HS-5 (cell line): ENCODE measurements at places on chromosomes 13 and 19.
A peak's percentile ranks its signal among the peaks of the same experiment; 100 is the strongest.

- no peak for DNase-seq
These were observed 5.6 kb upstream of the CD33 start for GRCh38 chr19:51219307-51219706.

DNA sequence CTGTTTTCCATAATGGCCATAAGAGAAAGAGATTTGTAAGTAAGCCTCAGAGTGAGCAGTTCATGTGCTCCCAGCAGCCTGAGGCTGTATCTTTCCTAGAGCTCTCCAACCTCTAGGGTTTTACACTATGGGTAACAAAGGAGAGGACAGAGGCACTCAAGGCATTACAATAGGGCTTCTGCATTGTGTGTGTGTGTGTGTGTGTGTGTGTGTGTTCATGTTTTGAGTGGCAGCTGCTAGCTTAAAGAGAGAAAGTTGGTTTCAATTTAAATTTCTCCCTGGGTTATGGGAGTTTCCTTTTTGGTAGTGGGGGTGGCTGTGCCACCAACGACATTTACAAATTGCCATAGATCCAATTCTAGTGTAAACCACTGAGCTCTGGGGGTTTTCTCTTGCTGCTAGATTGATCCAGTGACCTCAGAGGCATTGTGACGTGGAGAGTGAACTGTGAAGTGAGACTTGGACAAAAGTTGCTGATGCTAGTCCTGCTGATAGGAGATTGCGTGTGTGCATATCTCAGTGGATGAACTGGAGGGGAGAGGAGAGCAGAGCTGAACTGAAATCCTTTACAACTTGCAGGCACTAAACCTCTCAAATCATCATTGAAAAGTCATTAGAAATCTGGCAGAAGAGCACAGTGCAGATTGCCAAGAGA, 67.2 kb upstream of the OLFM4 start:
- DNase-seq: no peak

- DNase-seq: no peak
These were observed 60.5 kb downstream of the CELF5 start for GRCh38 chr19:3284759-3285646.

GRCh38 chr19:40822161-40822560, 23.2 kb downstream of the EGLN2 start:
- DNase-seq: no peak

GRCh38 chr13:21338156-21338555, 120.9 kb downstream of the ZDHHC20 start:
- no peak for DNase-seq

- peak; percentile 82 for DNase-seq
These were observed 2.2 kb upstream of the SLC17A7 start for GRCh38 chr19:49443366-49444099.

GRCh38 chr13:38657191-38657590, 29.7 kb upstream of the FREM2 start:
- peak; percentile 16 for DNase-seq

GRCh38 chr19:42226886-42227285, 6.8 kb downstream of the ZNF526 start:
- DNase-seq: no peak

DNA sequence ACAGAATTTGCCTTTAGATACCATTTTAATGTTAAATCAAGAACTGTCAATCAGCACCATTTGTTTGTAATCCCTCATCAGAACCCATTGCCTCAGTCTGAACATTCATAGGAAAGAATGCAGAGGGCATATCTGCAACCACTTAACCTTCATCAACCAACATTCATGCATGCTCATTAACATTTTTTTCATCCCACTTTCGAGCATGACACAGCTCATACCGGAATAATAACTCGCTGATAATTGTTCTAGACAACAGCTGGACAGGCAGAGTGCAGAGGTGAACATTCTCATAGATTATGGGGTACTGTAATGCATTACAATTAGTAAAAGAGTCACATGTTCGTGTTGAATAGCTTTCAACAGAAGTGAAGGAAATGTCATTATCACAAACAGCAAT, 216.8 kb downstream of the DIAPH3 start:
- peak; percentile 2 for DNase-seq

DNA sequence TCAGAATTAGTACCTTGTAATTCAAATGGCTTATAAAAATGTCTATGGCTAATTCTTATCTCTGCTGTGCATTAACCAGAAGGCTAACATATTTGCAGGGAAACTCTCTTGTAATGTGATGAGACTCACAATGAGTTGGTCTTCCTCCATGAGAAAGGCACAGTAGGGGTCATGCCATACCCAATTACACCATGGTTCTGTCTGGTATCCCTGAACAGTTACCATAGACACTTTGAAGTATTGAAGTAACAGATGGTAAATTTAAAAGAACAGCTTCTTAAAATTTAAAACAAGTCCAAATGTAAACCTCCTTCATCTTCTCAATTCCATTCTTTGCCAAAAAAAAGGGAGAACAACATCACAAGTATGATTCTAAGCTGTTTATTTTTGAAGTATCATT, 22.6 kb upstream of the SLAIN1 start:
- DNase-seq: no peak

DNA sequence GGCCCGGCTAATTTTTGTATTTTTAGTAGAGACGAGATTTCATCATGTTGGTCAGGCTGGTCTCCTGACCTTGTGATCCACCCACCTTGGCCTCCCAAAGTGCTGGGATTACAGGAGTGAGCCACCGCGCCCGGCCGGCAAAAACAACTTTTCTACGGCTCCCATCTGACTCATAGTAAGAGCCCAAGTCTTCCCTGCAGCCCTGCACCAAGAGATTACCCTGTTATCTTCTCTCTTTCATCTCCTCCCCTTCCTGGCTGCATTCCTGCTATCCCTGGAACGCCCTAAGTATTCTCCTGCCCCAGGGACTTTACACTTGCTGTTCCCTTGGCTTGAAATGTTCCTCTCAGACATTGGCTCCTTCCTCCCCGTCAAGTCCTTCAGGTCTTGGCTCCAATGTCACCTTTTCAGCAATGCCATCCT, 6.6 kb downstream of the AP2S1 start:
- no peak for DNase-seq

- DNase-seq: no peak
These were observed 3.4 kb upstream of the WIZ start for GRCh38 chr19:15453091-15453578.

- DNase-seq: no peak
These were observed 6.7 kb downstream of the CXCL17 start for GRCh38 chr19:42436006-42436405.

- DNase-seq: no peak
These were observed 365.3 kb downstream of the DCT start for GRCh38 chr13:94114166-94114565.

- peak; percentile 15 for DNase-seq
These were observed 37.1 kb downstream of the TSHZ3 start for GRCh38 chr19:31312009-31312676.

- DNase-seq: no peak
These were observed 27.3 kb downstream of the EPSTI1 start for GRCh38 chr13:42964761-42965161.

- DNase-seq: no peak
These were observed 207.3 kb downstream of the DLEU7 start for GRCh38 chr13:50636007-50636704.
